ENCODE measurements at places on chromosomes 7 and 10.

GRCh38 chr10:9823268-9823930 lies 1194.3 kb upstream of the CELF2 start:
- no peak for DNase-seq

GRCh38 chr10:124414076-124414475 lies 4.6 kb downstream of the OAT start:
- DNase-seq: no peak

DNA sequence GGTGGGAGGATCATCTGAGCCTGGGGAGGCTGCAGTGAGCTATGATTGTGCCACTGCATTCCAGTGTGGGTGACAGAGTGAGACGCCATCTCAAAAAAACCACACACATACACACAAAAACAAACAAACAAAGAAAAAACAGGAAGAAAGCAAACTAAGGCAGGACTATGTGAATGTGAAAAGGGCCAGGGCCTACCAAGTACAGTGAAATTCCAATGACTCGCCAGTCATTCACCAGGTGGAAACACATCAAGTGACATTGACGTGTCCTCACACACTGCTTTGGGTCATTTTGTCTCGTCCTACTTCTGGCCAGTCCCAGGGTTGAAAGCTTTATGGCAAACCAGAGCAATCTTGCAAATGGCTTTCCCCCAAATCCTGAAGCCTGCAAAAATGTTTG lies 79.9 kb downstream of the HIP1 start:
- no peak for DNase-seq

- DNase-seq: no peak
Measured at GRCh38 chr10:35789996-35790395, 147.9 kb upstream of the FZD8 start.

GRCh38 chr7:134605978-134606923 lies 40.4 kb upstream of the BPGM start:
- DNase-seq: peak; percentile 85

DNA sequence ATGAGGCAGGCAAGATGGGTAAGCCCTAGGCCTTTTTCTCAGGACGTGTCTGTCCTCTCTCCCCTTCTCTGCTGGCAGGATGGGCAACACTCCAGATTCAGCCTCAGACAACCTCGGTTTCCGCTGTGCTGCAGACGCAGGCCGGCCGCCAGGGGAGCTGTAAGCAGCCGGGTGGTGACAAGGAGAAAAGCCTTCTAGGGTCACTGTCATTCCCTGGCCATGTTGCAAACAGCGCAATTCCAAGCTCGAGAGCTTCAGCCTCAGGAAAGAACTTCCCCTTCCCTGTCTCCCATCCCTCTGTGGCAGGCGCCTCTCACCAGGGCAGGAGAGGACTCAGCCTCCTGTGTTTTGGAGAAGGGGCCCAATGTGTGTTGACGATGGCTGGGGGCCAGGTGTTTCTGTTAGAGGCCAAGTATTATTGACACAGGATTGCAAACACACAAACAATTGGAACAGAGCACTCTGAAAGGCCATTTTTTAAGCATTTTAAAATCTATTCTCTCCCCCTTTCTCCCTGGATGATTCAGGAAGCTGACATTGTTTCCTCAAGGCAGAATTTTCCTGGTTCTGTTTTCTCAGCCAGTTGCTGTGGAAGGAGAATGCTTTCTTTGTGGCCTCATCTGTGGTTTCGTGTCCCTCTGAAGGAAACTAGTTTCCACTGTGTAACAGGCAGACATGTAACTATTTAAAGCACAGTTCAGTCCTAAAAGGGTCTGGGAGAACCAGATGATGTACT lies 13.1 kb downstream of the PHKG1 start:
- DNase-seq: no peak

DNA sequence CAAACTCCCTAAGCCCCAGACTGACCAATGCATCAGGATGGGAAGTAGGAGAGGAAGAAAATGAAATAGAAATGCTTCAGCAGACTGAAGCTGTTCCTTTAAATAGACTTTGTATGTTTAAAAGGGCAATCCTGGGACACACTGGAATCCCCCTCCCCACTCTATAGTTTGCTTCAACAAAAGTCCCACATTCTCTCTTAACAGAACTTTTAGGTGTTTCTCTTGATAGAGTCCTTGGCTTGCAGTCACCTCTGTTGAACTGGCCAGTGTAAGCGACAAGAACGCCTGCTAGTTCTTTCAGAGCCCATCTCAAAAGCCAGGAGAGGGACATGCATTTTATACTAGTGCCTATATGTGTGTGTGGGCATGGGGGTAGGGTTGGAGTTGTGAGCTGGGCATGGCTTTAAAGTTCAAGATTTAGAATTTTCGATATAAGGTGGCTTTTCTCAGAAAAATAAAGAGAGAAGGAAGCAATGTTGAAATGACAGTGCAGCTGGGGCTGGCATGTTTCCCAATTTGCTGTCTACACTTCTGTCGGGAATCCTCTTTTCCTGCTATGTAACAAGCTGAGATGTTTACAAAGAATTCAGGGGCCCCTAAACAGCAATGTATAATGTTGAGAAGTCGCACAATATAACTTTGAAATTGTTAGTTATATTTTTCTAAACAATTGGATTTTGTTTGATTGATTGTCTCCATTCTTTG lies 2.1 kb downstream of the TBX20 start:
- no peak for DNase-seq

GRCh38 chr7:130994378-130995115 lies 260.5 kb upstream of the KLF14 start:
- DNase-seq: no peak

DNA sequence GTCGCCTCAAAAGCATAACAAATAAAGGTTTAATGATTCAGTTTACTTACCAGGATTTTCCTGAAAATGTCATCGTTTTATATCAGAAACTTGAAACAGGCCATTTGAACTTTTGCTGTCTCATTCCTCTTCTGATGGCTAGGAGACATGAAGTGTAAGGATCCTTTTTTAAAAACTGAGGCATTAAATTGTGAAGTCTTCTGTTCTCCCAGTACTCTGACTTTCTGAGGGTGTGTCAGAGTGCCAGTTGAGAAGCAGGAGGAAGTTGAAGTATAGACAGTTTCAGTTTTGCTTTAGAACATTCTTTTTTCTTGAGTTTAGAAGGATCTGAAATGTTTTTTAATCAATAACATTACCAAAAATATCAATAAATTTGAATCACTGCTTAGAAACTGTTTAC lies at the start of gene SAMD9L:
Gene SAMD9L, minus strand, starts transcription at position 242 of the 400 bp plus-strand sequence. CDS start 12,414 bp downstream, outside the sequence.
- peak; percentile 8 for DNase-seq

DNA sequence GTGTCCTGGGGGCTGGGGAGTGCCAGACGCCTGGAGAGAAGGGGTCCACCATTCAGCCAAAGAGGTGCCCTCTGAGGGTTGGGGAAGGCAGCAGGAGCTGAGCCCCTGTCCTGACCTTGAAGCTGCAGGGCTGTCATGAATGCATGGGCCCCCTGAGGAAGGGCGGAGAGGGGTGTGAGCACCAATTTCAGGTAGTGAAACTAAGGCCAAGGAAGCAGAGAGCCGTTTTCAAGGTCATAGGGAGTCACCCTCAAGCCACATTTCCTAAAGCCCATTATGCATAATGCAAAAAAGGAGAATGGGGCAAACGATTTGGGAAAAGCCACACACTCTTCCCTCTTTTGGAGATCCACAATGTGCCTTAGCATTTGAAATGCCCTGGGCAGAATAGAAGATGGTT lies 37.2 kb downstream of the FIGNL1 start:
- no peak for DNase-seq
